ENCODE measurements at places on chromosomes 16 and 17.

DNA sequence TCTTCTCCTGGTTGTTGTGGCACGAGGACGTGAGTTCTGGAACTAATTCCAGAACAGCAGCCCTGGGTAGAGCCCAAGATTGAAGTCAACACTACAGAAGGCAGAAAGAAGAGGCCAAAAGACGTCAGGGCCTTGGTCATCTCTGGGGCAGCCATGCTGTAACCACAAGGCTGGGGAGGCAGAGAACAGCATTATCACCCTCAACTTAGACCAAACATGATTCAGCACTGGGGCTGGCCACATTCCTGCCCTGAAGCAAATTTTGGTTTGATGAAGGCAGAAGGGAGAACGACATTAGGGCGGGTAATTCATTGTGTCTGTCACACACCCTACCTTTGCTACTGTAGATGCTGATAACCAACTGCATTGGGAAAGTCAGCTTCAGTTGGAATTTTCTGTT, 9.7 kb upstream of the ALOX15B start:
- no peak for DNase-seq

DNA sequence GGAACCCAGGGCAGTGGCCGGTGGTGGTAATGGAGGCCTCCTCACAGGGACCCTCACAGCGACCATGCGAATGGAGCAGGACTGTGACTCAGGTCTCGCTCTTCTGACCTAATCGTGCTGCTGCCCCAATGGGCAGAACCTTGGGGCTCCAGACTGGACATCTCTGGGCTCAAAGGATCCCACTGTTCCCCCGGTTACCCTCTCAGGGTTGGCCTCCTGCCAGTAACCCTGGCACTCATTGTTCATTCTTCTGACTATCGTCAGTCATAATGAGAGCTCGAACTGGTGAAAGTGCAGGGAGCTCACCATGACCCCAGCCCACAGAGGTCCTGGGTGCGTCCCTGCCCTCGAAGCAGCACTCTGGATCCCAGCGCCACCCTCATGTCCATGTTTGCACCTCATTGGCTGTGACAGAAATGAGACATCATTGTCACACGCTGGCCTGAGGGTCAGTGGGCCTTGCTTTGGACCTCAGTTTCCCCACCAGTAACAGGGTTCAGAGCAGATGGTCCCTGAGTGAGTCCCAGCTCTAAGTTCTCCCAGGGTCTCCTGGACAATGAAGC, 4.0 kb upstream of the NPRL3 start:
- DNase-seq: no peak

DNA sequence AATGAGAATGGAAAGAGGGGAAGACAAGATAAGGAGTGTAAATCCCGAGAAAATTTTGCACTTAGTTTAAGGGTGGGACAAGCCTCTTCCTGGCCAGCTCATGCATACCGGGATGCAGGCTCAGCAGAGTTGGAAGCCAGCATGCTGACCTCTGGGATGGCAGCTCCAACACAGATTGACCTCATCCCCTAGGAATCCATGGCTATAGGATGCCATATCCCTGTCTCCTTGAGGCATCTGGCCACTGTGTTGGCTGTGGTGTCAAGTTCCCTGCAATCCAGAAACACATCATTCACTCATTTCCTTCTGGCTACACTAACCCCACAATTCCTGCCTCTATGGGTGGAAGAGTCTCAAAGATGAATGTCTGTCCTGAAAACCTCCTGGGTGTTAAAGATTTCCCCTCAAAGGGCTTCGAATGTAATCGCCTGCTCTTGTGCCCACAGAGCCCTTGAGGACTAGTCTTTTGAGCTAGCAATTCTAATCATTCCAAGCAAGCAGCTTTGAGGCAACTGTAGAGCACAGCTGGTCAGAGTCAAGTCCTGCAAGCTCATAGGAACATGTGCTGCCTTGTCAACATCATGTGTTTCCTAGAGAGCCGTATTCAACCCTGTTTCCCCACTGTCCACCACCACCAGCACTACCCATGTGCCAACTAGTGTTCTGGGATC, 141.4 kb downstream of the PMP22 start:
- DNase-seq: no peak

GRCh38 chr16:65119435-65119834, 2.4 kb downstream of the CDH11 start:
- no peak for DNase-seq

GRCh38 chr16:55955424-55955823, 80.3 kb upstream of the CES5A start:
- DNase-seq: no peak

DNA sequence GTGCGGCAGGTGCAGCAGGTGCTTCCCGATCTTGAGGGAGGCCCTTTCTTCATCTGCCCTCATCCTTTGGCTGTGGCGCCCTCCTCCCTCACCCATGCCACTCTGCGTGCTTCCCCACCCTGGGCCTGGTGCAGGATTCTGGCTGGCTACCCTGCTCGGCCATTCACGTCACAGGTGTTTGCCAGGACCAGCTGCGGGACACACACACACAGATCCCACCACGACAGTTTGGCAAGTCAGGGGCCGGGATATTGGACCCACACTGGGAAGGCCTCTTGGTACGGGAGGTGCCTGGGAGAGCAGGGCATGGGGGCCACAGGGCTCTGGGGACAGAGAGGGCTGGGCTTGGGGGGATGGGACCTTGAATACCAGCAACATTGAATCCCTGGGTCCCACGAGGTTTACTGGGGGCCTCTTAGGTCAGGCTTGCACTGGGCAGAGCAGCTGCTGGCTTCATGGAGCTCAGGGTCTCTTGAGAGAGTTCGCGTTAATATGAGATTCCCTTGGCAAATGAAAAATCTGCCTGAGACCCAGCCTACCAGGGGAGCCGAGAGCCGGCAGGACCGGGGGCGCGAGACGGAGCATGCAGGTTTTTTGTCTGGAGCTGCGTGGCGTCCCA, 15.1 kb downstream of the ADCY7 start:
- no peak for DNase-seq

DNA sequence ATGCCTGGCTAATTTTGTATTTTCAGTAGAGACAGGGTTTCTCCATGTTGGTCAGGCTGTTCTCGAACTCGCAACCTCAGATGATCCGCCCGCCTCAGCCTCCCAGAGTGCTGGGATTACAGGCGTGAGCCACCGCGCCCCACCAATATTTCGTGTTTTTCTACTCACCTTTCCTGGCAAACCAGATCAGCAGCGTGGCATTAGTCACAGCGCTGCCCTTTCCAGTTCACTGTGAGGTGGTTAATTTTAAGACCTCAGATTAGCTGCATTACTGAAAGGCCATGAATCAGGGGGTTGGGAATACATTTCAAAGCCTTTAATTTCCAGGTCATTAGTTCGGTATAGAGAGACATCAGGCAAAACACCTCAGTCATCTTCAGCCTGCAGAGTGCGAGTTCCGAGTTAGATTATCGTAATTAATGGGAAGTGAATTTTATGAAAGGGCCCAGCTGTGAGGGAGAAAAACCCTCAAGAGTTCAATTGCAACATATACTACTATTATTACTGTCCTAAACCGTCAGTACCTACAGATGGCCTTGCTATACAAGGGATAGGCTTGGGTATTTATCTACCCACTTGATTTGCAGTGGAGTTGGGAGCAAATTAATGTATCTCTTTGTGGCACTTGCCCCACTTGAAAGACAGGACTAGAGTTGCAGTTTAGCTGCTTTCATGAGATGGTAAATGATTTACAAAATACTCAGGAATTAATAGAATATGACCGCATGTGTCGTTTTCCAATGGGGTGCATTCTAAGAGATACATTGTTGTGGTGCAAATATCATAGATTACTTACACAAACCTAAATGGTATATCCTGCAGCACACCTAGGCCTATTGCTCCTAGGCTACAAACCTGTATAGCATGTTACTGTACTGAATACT, 2.1 kb upstream of the USP32 start:
- no peak for DNase-seq

DNA sequence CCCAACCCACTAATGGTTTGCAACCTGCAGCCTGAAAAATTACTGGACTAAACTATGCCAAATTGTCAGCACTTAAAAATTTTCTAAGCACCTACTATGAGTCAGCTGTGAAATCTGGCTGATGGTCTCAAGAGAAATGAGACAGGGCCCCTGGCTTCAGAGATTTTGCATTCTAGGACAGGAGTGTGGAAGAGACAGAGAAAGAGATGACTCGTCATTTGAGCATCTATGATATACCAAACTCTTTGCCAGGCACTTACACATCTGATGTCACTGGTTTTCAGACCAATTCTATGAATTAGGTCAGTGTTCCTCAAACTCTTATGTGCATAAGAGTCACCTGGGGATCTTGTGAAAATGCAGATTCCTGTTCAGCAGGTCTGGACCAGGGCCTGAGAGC, 44.4 kb downstream of the CLEC19A start:
- no peak for DNase-seq

- no peak for DNase-seq
Measured at GRCh38 chr17:72665852-72666851, 426.3 kb downstream of the SLC39A11 start.

- no peak for DNase-seq
Measured at GRCh38 chr17:11853321-11854151, 143.7 kb downstream of the ZNF18 start.

GRCh38 chr17:59620518-59621259, 994 bp downstream of the CLTC start:
- peak; percentile 5 for DNase-seq

DNA sequence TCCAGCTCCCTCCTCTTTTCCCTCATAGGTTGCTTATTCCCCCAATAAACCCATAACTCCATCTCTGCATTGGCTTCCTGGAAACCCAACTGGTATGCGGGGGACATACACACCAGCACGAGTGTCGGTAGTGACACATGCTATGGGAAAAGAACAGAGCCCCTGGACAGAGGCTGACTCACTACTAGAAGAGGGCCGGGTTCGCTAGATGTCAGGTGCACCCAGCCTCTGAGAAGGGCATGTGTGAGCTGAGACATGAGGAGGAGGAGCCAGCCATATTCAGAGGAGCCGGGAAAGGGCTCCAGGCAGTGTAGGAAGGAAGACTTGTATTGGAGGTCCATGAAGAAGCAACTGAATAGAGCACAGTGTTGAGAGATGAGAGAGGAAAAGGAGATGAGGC, 241.1 kb downstream of the SOX9 start:
- DNase-seq: no peak

DNA sequence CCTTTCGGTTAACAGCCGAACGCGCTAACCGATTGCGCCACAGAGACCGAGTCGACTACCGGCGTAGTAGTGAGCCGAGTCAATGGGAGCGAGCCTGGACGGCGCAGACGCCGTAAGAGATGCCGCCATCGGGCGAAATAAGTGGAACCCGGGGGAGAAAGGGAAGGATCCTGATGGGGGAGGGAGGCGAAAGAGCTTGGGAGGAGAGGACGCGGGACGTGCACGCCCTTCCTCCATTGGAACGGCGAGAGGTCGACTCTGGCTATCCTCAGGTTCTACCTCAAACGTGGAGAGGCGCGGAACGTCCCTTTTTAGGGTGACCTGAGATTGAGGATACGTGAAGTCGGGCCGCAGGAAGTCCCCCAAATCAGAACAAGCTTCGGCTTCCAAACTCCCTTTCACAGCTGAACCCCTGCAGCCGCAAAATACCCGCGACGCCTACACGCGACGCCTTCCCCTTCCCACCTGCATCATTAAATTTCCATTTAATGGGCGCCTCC, 683 bp upstream of the PSMB3 start:
- DNase-seq: peak; percentile 93

DNA sequence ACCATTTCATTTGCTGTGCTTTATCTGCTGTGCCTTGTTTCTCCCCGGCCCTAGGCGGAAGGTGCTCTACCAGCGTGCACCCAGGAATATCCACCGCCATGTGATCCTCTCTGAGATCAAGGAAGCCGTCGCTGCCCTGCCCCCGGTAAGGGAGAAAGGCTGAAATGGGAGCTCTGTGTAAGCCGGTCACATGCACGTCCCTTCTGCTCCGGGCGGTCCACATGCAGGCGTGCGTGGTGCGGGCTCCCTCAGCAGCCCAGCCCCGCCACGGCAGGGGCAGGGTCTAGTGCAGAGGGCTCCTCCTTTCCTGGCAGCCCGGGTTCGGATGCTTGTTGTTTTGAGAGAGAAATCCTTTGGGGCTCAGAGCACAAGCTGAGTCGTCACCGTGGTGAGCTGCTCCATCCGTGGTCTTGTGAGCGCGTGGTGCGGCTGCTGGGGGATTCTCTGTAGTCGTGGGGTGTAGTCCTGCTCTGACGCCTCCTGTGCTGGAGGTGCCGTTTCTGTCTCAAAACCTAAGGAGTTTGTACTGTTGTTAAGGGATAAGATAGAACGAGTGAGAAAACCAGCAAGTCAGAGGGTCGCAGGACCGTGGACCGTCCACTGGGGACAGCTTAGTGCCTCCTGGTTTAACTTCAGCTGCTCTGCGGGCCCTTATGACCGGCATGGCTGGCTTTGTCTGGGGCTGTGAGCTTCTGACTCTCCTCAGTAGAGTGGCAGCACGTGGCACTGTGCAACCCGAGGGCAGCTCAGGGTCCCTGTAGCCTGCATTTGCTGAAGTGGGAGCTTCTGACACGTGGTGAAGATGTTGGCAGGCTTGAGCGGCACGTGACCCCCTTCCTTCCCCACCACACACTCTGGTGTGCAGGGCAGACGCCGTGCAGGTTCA, 12.3 kb upstream of the MC1R start:
- DNase-seq: no peak

- no peak for DNase-seq
Measured at GRCh38 chr17:66637491-66637890, 197.4 kb upstream of the CACNG5 start.

- DNase-seq: no peak
Measured at GRCh38 chr17:73089322-73090317, 2.9 kb downstream of the SLC39A11 start.

- DNase-seq: no peak
Measured at GRCh38 chr16:19578378-19578971, 23.0 kb downstream of the VPS35L start.

GRCh38 chr16:56269811-56270684, 78.8 kb downstream of the GNAO1 start:
- DNase-seq: no peak

GRCh38 chr16:89700649-89701424, 668 bp downstream of the SPATA2L start:
- DNase-seq: no peak

- no peak for DNase-seq
Measured at GRCh38 chr17:82787081-82787848, 35.4 kb downstream of the TBCD start.

DNA sequence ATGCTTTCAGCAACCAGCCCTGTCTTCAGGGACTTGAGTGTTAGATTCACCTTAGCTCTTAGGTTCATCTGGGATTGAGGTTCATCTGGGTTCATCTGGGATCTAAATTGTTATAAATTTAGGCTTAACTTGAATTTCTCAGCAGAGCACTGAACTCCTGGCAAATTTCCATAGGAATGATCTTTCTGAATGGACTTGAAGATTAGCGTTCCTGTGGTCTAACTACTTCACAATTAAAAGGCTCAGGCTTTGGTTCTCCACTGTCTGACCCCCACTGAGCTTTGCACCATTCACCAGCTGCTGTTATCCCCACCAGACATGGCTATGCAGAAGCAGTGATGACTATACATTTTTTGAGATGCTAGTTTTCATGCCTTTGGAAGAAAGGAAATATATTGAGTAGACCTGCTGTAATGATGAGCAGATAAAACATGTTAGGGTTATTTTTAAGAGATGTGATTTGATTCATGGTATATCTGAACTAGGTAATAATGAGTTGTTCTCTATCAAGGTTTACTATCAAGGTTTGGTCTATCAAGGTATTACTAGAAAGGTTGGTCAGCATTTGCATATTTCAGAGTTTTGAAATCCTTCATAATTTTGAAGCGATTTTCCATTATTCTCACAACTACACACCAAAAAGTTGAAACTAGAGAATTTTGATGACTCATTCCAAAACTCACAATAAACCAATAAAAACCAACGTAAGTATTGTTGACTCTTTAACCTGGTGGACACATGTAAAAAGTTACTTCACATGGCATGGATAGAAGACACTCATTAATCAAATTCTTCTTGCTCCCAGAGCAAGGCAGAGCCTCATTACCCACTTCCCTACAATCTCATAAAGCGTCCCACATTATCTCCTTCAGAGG, 71.7 kb downstream of the SNX11 start:
- no peak for DNase-seq
